Activated CD4-positive, alpha-beta T cell treated with anti-CD3 and anti-CD28 coated beads for 4 hours (primary cell): ENCODE measurements at places on chromosomes 4 and X.

GRCh38 chr4:14867847-14868246 lies 134.4 kb upstream of the CPEB2 start:
- DNase-seq: no peak

GRCh38 chr4:101258883-101259282 lies 88.4 kb downstream of the PPP3CA start:
- no peak for DNase-seq

DNA sequence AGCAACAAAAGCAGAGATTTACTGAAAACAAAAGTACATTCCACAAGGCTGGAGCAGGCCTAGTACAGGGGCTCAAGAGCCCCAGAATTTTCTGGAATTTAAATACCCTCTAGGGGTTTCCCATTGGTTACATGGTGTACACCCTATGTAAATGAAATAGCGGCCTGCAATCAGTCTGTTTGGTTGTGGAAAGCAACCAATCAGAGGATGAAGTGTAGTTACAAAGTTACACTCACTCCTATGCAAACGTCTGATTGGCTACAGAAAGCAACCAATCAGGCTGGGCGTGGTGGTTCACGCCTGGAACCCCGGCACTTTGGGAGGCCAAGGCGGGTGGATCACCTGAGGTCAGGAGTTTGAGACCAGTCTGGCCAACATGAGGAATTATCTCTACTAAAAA lies 13.8 kb upstream of the TXLNG start:
- DNase-seq: no peak

GRCh38 chrX:46298821-46299220 lies 246.4 kb downstream of the ZNF674 start:
- no peak for DNase-seq
